Activated T-cell treated with anti-CD3 and anti-CD28 coated beads, Interleukin-2, amount 50 U/mL, for 72 hours (primary cell): ENCODE measurements at places on chromosomes 2 and 18. TPM values are rescaled to one million over a fixed set of nuclear protein-coding genes. Genes with fewer than 3 reads are reported as not detected.

CXCR1 gene
- total RNA-seq: not detected

DNA sequence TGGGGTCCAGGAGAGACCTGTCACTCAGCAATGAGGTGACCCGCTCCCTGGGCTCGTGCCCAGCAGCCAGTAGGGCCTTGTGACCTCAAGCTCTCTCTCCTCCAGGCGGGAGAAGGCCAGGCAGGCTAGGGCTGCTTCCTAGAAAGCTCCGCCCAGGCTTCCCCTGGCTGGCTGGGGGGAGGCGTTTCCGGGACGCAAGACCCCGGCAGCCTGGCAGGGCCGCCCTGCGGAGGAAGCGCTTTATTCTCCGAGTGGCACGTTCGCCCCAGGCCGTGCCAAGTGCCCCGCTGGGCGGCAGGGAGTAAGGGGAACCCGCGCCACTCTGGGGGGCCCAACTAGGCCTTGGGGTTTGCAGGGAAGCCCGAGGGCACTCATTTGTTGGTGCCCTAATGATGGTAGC lies 21.2 kb upstream of the EPAS1 start:
- no peak overlapping the region for H3K4me3 ChIP-seq

GAL3ST2 gene
- 0.82 TPM for total RNA-seq

DNA sequence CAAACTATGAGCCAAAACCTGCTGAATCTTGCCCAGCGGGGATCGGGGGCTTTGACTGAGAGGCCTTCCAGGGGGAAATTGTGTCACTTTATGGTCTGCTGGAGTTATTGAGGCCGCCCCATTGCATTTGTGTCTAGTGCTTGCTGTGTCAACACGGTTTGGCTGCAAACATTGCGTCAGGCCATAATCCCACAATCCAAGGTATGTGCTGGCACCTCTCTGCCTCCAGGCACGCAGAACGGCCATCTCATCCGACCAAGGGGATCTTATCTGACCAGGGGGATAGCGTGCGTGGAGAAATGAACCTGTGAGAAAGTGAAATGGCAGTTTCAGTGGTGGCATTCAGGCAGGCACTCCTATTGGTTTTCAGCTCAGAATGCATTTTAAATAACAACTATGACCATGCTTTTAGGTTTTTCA lies 18.1 kb upstream of the LYPD6B start:
- H3K27ac ChIP-seq: no peak overlapping the region
- DNase-seq: no peak
- H3K4me3 ChIP-seq: no peak overlapping the region
- no peaks in the 10 kb centered on the region for H3K4me1 ChIP-seq

TLX2 gene
- total RNA-seq: 1.4 TPM

- no peaks in the 10 kb centered on the region for H3K27me3 ChIP-seq
- H3K27ac ChIP-seq: peak overlapping the region; percentile 3
- no peak overlapping the region for H3K4me3 ChIP-seq
Measured at GRCh38 chr2:161900241-161900640, 173.8 kb downstream of the DPP4 start.

ASB18 gene
- not detected for total RNA-seq

GRCh38 chr2:46569061-46569560 lies 89.7 kb downstream of the TMEM247 start:
- no peak overlapping the region for H3K27ac ChIP-seq
- H3K4me1 ChIP-seq: no peaks in the 10 kb centered on the region
- no peak overlapping the region for H3K4me3 ChIP-seq
- DNase-seq: no peak
- H3K27me3 ChIP-seq: no peaks in the 10 kb centered on the region

MARS2 gene
- 9.2 TPM for total RNA-seq

RAB6C gene
- total RNA-seq: 0.14 TPM

DQX1 gene
- total RNA-seq: 1.9 TPM

GRCh38 chr2:210028178-210028577 lies 25.7 kb downstream of the RPE start:
- no peaks in the 10 kb centered on the region for H3K4me1 ChIP-seq
- no peaks in the 10 kb centered on the region for H3K27me3 ChIP-seq
- DNase-seq: no peak
- H3K27ac ChIP-seq: peak overlapping the region; percentile 54

GPR45 gene
- total RNA-seq: not detected

DNA sequence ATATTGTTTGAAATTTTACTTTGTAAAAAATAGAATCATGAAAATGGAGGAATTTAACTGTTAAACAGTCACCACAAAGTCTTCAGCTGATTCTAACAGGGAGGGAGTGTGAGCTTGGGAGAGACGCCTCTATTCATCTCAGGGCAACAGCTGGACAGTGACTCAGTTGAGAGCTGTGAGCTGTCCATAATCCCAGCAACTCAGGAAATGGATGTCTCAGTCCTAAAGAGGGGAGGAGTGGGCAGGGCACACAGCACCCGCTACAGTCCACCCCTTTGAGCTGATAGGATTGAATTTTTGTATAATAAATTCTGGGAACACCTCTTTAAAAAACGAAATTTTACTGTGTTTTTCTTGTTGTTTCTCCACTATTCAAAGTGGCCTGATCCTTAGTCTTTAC lies 255.1 kb upstream of the THUMPD2 start:
- H3K4me3 ChIP-seq: no peak overlapping the region
- H3K4me1 ChIP-seq: peaks cover 40% of the 10 kb centered on the region
- DNase-seq: no peak
- no peaks in the 10 kb centered on the region for H3K36me3 ChIP-seq
- no peak overlapping the region for H3K27ac ChIP-seq

POTEJ gene
- total RNA-seq: not detected

DNA sequence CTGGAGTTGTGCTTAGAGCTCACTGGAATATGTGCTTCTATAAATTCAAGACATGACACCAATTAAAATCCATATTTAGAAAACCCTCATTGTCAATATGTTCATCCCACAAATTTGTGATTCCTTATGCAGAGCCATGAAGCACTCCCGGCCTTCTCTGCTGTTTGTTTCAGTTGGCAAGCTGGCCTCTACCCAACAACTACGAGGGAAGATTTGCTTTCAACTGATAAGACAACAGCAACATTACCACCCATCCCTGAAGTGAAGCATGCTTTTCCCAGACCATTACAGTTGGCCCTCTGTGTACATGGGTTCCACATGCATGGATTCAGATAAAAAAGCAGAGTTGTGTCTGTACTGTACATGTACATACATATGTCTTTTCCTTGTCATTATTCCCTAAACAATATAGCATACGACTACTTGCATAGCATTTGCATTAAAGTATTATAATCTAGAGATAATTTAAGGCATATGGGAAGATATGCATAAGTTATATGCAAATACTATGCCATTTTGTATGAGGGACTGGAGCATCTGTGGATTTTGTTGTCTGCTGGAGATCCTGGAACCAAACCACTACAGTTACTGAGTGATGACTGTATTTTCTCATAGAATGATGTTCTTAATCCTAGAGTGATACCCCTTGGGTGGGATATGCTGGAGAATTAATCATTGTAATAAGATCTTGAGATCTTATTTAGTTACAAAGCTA lies 77.6 kb upstream of the MC2R start:
- no peak for DNase-seq
- H3K4me3 ChIP-seq: no peak overlapping the region
- H3K4me1 ChIP-seq: no peaks in the 10 kb centered on the region
- no peak overlapping the region for H3K27ac ChIP-seq
- peaks cover 4% of the 10 kb centered on the region for H3K27me3 ChIP-seq
- no peaks in the 10 kb centered on the region for H3K36me3 ChIP-seq

SGPP2 gene
- total RNA-seq: 15.1 TPM

CEBPZOS gene
- total RNA-seq: 39.7 TPM

KIDINS220 gene
- total RNA-seq: 31.4 TPM

DNA sequence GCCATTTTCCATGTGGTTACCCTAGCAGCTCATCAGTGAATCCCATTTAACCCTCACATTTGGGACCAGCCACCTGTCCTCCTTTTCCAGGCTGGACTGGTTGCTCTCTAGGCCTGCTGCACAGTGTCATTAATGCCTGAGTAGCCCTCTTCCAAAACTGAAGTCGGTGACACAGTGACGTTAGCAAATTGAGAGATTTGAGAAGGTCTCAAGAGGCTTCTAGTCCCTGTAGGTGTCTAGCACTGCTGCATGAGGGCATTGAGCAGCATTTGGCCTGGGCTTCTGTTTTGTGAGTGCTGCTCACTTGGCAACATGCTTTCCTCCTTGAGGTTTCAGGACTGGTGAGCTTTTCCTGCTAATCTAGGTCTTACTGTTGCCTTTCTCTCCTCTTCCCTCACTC lies 36.7 kb downstream of the PKP4 start:
- H3K36me3 ChIP-seq: no peaks in the 10 kb centered on the region
- no peak overlapping the region for H3K4me3 ChIP-seq
- H3K4me1 ChIP-seq: peaks cover 15% of the 10 kb centered on the region
- H3K27me3 ChIP-seq: no peaks in the 10 kb centered on the region
- H3K27ac ChIP-seq: no peak overlapping the region

- H3K4me1 ChIP-seq: no peaks in the 10 kb centered on the region
- DNase-seq: no peak
- H3K4me3 ChIP-seq: no peak overlapping the region
- H3K27ac ChIP-seq: no peak overlapping the region
Measured at GRCh38 chr2:172722481-172722880, 13.2 kb upstream of the RAPGEF4 start.

GRCh38 chr2:68916226-68916625 lies 36.5 kb downstream of the GKN2 start:
- DNase-seq: no peak
- no peak overlapping the region for H3K4me3 ChIP-seq
- H3K27me3 ChIP-seq: no peaks in the 10 kb centered on the region
- H3K4me1 ChIP-seq: no peaks in the 10 kb centered on the region

GRCh38 chr2:203763938-203764664 lies 57.7 kb downstream of the CD28 start:
- peaks cover 83% of the 10 kb centered on the region for H3K4me1 ChIP-seq
- no peaks in the 10 kb centered on the region for H3K27me3 ChIP-seq
- no peak for DNase-seq
- peak overlapping the region; percentile 30 for H3K4me3 ChIP-seq
- peaks cover 42% of the 10 kb centered on the region for H3K36me3 ChIP-seq
- peak overlapping the region; percentile 86 for H3K27ac ChIP-seq

GRCh38 chr2:43943809-43944452 lies 51.9 kb downstream of the LRPPRC start:
- no peaks in the 10 kb centered on the region for H3K4me1 ChIP-seq
- H3K4me3 ChIP-seq: no peak overlapping the region
- H3K27ac ChIP-seq: no peak overlapping the region
- H3K27me3 ChIP-seq: no peaks in the 10 kb centered on the region
- no peaks in the 10 kb centered on the region for H3K36me3 ChIP-seq
- no peak for DNase-seq

NTSR2 gene
- not detected for total RNA-seq

ANKRD62 gene
- total RNA-seq: not detected

GRCh38 chr2:15040429-15041084 lies 408.0 kb downstream of the LRATD1 start:
- no peak overlapping the region for H3K4me3 ChIP-seq
- DNase-seq: no peak
- no peak overlapping the region for H3K27ac ChIP-seq
- no peaks in the 10 kb centered on the region for H3K36me3 ChIP-seq

- H3K36me3 ChIP-seq: no peaks in the 10 kb centered on the region
- no peak for DNase-seq
- no peaks in the 10 kb centered on the region for H3K4me1 ChIP-seq
- H3K27ac ChIP-seq: no peak overlapping the region
- H3K4me3 ChIP-seq: no peak overlapping the region
Measured at GRCh38 chr2:133231264-133231663, 337.0 kb downstream of the NCKAP5 start.

GRCh38 chr2:150548527-150548926 lies 61.1 kb upstream of the RND3 start:
- DNase-seq: no peak
- H3K27ac ChIP-seq: no peak overlapping the region
- no peaks in the 10 kb centered on the region for H3K27me3 ChIP-seq
- no peaks in the 10 kb centered on the region for H3K36me3 ChIP-seq
- no peaks in the 10 kb centered on the region for H3K4me1 ChIP-seq
- H3K4me3 ChIP-seq: no peak overlapping the region

ZNF24 gene
- total RNA-seq: 57.4 TPM

- H3K27ac ChIP-seq: no peak overlapping the region
- H3K27me3 ChIP-seq: no peaks in the 10 kb centered on the region
- H3K36me3 ChIP-seq: no peaks in the 10 kb centered on the region
- DNase-seq: no peak
- peaks cover 2% of the 10 kb centered on the region for H3K4me1 ChIP-seq
Measured at GRCh38 chr2:178392215-178392614, 58.8 kb downstream of the PRKRA start.

TUBA3E gene
- total RNA-seq: not detected

MOGAT1 gene
- not detected for total RNA-seq

DNA sequence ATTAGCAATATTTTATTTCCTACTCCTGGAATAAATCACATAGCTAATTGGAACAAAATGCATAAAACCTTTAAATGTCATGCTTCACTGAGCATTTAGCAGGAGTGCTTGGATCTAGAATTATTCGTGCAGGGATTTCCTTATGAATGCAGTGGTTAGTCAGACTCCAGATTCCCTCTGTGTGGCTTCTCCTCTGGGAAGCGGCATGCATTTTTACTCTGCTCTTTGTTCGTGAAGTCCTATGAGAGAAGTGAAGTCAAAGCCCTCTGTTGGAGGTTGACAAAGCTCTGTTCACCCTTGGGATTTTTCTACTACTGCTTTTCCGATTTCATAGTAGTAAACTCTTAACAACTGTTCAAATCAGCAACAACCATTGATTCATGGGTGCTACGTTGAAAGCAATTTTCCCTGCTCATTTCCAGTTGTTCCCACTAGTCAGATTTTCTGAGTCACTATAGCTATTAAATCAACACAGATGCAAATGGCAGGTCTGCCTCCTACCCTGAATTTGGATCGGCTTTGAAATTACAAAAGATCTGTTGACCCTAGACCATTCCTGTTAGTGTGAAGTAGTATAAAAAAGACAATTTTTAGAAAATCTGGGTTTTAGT lies 461.7 kb downstream of the STK39 start:
- no peak for DNase-seq
- H3K27me3 ChIP-seq: no peaks in the 10 kb centered on the region
- H3K27ac ChIP-seq: no peak overlapping the region

- no peak for DNase-seq
- no peaks in the 10 kb centered on the region for H3K36me3 ChIP-seq
- no peaks in the 10 kb centered on the region for H3K4me1 ChIP-seq
- H3K27me3 ChIP-seq: peaks cover 7% of the 10 kb centered on the region
- H3K4me3 ChIP-seq: no peak overlapping the region
- no peak overlapping the region for H3K27ac ChIP-seq
Measured at GRCh38 chr2:121044412-121044811, 240.6 kb downstream of the TFCP2L1 start.

MPHOSPH10 gene
- 35.0 TPM for total RNA-seq

GRCh38 chr2:227613272-227613660 lies 1.4 kb downstream of the SCYGR3 start:
- DNase-seq: no peak
- H3K27ac ChIP-seq: no peak overlapping the region
- H3K4me3 ChIP-seq: no peak overlapping the region
- no peaks in the 10 kb centered on the region for H3K36me3 ChIP-seq
- H3K27me3 ChIP-seq: peaks cover 47% of the 10 kb centered on the region
- peaks cover 3% of the 10 kb centered on the region for H3K4me1 ChIP-seq

HOXD1 gene
- total RNA-seq: not detected

CXCR2 gene
- total RNA-seq: 0.48 TPM
